Renal cortex interstitium (tissue), 15 donors: ENCODE measurements at places on chromosomes 4 and X. TPM values are rescaled to one million over a fixed set of nuclear protein-coding genes. Genes with fewer than 3 reads are reported as not detected.
A peak's percentile ranks its signal among the peaks of the same experiment; 100 is the strongest.

Gene RBMXL3
- not detected for polyA plus RNA-seq

Gene HAND2
- not detected for polyA plus RNA-seq

Gene MMAA
- polyA plus RNA-seq: 12.9 TPM

Gene TRO
- 127 TPM for polyA plus RNA-seq

DNA sequence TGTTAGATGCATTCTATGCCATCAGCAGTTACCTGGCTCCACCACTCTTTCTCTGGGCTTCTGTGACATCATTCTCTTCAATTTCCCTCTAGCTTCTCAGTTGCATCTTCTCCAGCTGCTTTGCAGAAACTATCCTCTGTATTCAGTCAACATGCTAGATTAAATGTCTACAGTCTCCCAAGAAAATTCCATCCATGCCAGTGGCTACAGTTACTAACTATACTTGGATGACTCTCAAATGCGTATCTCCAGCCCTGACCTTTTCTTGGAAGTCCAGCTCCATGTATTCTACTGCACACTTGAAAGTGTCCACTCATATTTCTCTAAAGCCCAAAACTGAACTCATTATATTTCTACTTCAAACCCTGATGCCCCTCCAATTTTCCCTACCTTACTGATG lies 232.3 kb upstream of the TENM3 start:
- no peak for DNase-seq

- DNase-seq: no peak
These were observed 12.5 kb downstream of the GABRB1 start for GRCh38 chr4:47043821-47044220.

GRCh38 chr4:46933686-46934085 lies 24.6 kb upstream of the COX7B2 start:
- no peak for DNase-seq

- DNase-seq: no peak
These were observed 489.1 kb upstream of the INTU start for GRCh38 chr4:127143460-127144195.

- no peak for DNase-seq
These were observed at the start of gene FREM3 for GRCh38 chr4:143700416-143701352. TSS of gene FREM3 (minus strand) at chr4:143700675. CDS start at chr4:143700675, 0 bp downstream.

GRCh38 chrX:55490121-55490520 lies 473 bp upstream of the USP51 start:
- no peak for DNase-seq

DNA sequence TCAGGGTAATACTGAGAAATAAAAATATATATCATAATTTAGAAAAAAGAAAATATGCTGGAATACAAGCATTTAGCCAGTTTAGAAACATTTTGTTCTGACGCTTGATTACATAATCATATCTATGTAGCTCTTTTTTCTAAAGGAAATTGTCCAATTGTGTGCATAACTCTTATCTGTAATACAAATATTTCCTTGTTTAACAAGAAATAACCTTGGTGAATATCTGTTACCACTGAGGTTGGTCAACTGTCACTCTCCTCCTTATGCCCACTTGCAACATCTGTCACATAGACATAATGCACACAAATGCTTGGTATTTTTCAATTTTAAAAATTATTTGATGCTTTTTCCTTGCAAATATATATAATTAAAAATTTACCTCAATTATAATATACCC lies 609.7 kb downstream of the TLL1 start:
- no peak for DNase-seq

GRCh38 chr4:32268863-32269262 lies 1548.7 kb downstream of the PCDH7 start:
- peak; percentile 17 for DNase-seq

DNA sequence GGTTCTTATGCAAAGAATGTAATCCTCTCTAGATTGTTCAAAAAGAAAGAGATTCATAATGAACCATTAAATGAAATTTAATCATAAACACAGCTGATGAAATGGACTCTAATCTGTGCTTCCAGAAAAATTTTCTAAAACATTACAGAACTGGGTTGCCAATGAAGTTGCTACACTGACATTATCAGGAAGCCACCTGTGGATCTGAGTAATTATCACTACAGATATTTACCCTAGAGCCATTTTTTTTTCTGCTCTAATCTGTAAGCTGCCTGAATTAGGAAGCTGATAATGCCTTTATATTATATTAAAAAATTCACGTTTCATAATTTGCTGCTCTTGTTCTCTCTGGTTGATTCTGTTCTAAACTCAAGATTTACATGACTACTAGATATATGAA lies 380.1 kb downstream of the GRIA2 start:
- DNase-seq: no peak

GRCh38 chr4:123423819-123424218 lies 27.2 kb downstream of the SPRY1 start:
- DNase-seq: no peak

DNA sequence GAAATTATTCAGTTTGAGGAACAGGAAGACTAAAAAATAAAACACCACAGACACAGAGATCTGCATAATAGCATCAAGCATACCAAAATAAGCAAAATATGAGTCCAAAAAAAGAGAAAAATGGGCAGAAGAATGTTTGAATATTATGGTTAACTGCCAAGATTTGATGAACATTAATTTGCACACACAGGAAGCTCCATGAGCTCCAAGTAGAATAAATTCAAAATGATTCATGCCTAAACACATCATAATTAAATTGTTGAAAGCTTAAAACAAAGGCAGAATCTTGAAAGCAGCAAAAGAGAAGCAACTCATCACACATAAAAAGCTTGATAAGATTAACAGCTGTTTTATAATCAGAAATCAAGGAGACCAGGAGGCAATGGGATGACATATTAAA lies 156.6 kb upstream of the ARSJ start:
- DNase-seq: no peak
